ENCODE measurements at places on chromosomes 6 and 20.

DNA sequence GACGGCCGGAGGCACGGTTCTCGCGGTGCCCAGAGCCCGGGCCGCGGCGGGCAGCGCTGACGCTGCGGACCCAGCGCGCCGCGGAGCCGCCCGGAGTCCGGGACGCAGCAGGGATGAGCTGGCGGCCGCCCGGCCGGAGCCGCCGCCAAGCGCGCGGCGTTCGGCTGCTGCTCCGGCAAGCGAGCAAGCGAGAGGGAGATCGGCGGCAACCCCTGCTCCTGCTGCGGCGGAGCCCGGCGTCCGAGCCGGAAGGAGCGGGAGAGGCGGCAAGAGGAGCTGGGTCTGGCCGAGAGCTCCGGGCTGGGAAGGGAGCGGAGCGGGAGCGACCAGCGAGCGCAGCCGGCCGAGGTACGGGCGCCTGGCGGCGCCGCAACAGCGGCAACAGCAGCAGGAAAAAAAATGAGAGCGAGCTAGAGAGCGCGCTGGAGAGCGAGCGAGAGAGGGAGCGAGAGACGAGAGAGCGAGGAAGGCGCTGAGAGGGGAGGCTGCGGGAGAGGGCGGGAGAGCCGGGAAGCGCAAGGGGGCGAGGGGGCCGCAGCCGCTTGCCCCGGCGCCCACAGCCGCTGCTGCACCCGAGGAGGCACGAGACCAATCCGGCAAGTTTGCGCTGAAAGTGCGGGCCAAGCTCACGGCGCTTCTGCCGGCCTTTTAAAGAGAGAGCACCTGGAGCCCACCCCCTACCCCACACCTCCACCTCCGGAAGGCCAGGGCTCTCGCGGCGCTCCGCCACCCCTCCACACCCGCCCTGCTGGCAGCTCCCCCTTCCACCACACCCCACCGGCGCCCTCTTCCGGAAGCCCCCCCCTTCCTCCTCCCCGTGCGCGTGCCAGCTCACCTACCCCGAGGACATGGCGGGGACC lies 496 bp downstream of the GRM4 start:
- no peak for DNase-seq

DNA sequence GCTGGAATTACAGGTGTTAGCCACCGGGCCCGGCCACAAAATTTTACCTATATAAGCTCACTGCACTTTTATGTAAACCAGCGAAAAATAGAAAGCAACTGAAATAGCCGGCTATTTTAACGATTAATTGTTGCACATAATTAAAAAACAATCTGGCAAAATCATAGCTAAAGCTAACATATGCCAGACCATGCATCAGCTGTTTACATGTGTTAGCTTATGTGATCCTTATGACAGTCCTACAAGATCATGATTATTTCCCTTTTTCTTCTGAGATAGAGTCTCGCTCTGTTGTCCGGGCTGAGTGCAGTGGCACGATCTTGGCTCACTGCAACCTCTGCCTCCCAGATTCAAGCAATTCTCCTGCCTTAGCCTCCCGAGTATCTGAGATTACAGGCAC lies 157.0 kb downstream of the ZFP64 start:
- DNase-seq = no peak

GRCh38 chr6:47303342-47303741 lies 6.4 kb downstream of the TNFRSF21 start:
- no peak for DNase-seq

GRCh38 chr20:60437418-60437817 lies 479.2 kb downstream of the CDH26 start:
- DNase-seq = no peak

DNA sequence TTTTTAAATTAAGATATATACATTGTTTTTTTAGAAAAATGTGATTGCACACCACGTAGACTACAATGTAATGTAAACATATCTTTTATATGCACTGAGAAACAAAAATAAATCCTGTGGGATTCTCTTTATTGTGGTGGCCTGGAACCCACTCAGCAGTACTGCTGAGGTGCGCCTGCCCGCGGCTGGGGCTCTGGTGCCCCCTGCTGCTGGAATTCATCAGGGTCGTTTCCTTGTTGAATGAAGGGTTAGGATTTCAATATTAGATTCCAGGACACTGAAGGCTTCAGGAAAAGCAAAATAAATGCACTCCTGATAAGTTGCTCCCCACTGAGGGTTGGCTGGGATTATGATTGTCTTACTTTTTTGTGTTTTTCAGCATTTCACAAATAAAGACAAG lies 175.8 kb upstream of the GGTLC1 start:
- DNase-seq = no peak

GRCh38 chr20:39849171-39849570 lies 839.9 kb downstream of the MAFB start:
- no peak for DNase-seq

DNA sequence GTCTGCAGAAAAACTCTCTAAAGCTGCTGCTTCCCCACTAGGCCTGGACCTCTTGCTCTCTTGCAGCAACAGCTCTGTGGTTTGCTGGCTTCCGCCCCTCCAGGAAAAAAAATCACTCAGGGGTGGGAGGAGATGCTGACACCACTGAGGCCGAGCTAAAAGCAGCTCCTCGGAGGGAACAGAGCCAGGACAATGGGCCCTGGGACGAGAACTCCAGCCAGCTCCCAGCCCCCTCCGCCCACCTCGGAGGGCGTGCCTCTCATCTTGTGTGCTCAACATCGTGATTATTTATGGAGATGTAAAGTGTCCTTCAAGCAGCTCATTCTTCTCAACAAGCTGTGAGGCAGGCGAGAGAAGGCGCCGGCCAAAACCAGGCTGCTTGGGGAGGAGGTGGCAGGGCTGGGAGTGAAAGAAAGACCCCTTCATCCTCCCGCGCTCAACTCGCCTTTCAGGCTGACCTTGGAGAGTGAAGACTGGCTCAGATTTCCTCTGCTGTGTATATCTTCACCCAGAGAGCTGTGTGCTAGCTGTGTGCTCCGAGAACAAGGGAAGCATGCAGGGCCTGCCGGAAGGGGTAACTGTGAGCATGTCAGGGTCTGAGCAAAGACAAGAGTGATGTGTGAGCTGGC lies 53.5 kb upstream of the LRFN2 start:
- no peak for DNase-seq

- DNase-seq = no peak
Measured at GRCh38 chr6:151154418-151154817, 85.3 kb upstream of the AKAP12 start.

- no peak for DNase-seq
Measured at GRCh38 chr6:124470803-124471202, 491.4 kb upstream of the RNF217 start.

- no peak for DNase-seq
Measured at GRCh38 chr6:149464411-149464810, 20.4 kb downstream of the ZC3H12D start.

DNA sequence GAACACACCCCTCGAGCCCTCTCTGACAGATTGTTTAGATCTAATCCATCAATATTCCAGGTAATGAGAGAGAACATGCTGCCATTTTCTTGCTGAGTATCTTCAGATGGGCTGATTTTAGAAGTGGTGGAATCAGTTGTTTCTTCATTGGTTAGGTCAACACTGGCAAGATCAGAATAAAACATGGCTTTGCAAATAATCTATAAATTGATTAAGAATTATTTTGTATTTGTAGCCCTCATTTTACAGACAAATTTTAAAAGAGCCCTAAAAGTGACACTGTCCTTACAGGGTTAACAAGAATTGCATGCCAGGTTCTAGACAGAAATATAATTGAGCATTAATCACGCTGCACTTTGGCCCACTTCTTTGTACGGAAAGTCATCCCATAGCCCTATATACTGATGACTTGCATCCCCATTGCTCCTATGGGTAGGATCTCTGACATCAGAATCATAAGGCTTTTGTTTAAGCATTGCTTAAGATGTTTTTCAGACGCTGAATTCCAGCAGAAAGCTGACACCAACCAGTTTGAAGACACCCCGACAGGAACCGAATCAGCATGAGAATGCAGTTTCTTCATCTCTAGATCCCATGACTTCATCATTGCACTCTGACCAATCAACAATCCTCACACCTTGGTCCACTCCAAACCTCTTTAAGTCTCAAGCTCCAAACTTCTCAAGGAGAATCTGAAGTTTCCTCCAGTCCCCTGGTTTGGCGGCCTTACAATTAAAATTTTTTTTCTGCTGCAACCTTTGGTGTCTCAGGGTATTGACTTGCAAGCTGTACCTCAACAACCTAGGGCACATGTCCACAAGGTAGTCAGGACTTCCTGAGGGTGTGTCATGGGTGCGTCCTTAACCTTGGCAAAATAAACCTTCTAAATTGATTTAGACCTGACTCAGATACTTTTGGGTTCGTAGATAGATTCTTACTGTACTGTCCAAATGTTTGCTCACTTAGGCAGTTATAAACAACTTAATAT lies 7.8 kb downstream of the TDP2 start:
- DNase-seq = no peak

DNA sequence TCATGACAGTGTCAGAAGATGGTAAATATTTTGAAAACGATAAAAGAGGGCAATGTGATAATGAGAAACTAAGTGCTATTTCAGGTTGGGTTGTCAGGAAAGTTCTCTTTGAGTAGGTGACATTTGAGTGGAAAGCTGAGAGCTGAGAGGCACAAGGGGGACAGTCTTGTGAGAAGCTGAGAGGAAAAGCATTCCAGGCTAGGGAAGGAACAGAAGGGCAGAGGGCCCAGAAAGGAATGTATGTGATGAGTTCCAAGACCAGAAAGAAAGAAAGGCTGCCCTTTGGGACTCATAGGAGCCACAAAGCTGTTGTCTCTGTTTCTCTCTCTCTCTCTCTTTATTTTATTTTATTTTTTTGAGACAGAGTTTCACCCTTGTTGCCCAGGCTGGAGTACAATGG lies 7.6 kb upstream of the RNF182 start:
- no peak for DNase-seq

DNA sequence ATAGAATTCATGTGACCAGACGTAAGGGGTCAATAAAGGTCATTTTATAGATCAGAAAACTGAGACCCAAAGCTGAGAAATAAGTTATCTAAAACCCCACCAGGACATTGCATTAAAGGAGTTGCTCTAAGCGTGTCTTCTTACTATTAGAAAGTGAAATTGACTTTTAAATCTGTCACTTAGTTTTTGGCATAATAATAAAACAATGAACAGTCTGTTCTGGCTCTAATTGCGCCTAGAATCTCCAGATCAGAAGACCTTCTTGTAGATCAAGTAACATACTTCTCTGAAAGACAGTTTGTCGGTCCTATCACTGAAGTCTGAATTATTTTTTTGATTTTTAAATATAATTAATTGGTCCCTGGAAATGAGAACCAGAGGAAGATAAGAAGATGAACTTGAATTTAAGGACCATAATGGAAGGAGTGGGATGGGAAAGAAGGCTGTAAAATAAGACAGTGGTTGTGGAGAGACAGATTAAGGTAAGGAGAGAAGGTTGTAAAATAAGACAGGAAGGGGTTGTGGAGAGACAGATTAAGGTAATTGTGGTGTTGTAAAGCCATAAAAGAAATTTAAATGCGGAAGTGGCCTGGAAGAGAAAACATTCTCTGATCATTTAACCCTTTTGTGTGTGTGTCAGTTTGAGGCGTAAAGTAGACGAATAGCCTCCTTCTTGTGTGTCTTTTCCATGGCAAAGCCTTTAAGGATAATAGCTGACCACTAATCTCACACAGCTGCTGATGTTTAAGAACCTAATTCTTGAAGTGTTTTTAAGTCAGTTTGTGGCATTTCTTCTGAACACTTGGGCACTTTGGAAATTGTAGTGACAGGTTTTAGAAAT lies 20.1 kb downstream of the TOP1 start:
- DNase-seq = no peak

- DNase-seq = no peak
Measured at GRCh38 chr6:5610640-5611039, 349.3 kb downstream of the FARS2 start.

DNA sequence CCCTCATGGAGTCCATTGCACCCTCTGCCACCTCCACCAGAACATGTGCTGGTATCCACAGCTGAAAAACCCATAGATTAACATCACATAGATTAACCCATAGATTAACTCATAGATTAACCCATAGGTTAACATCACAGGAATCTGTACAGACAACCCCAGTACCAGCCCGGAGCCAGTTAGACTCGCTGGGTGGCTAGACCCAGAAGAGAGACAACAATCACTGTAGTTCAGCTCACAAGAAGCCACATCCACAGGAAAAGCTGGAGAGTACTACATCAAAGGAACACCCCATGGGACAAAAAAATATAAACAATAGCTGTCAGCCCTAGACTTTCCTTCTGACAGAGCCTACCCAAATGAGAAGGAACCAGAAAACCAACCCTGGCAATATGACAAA lies 25.1 kb downstream of the SERPINB9 start:
- no peak for DNase-seq

- DNase-seq = no peak
Measured at GRCh38 chr6:30113003-30113759, at the start of gene TRIM31. Gene TRIM31 (minus strand): TSS chr6:30113090. CDS start chr6:30112805, 285 bp downstream.

DNA sequence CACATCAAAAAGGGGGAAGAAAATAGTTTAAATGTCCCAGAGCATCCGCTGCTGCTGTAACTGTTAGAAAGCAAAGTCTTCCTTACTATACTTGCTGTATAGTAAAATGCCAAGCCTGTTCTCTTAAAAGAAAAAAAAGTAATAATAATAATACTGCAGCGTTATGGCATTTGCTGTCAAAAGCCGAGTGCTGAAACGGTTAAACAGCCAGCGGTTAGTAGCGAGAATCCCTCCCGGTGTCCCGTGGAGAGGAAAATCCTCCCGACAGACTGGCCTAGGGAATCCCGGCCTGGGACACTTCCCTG lies 19.5 kb upstream of the NFATC2 start:
- DNase-seq = no peak

GRCh38 chr6:16735014-16735413 lies 26.2 kb downstream of the ATXN1 start:
- no peak for DNase-seq

DNA sequence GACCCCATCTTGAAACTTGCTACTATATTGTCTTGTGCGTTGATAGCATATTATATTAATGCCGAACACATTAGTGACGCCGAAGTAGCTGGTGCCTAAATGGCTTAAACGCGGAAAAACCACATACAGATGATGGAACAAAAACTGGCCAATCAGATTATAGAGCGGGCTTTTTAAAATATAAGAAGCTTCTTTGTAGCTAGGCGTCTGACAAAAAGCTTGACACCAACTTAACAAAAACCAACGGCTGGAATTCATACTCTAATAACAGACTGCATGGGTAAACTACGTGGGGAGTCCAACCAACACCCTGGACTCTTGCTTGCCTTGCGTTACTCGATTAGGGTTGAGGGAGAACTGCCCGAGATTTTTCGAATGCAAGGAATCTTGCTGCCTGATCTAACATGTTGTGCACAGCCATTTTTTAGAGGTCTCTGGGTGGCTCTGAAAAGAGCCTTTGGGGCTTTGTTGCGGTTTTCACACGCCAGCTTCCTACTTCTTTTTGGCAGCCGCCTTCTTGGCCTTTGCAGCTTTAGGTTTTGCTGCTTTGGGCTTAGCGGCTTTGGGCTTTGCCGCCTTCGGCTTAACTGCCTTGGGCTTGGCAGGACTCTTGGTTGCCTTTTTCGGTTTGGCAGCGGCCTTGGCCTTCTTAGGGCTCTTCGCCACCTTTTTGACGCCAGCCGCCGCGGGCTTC lies 45.7 kb downstream of the OR2B2 start:
- DNase-seq = no peak

GRCh38 chr6:3046295-3046694 lies 22.0 kb upstream of the RIPK1 start:
- DNase-seq = no peak
